ENCODE measurements at places on chromosomes 16 and 17.

GRCh38 chr16:27447301-27447700, 45.3 kb downstream of the IL21R start:
- DNase-seq = no peak

DNA sequence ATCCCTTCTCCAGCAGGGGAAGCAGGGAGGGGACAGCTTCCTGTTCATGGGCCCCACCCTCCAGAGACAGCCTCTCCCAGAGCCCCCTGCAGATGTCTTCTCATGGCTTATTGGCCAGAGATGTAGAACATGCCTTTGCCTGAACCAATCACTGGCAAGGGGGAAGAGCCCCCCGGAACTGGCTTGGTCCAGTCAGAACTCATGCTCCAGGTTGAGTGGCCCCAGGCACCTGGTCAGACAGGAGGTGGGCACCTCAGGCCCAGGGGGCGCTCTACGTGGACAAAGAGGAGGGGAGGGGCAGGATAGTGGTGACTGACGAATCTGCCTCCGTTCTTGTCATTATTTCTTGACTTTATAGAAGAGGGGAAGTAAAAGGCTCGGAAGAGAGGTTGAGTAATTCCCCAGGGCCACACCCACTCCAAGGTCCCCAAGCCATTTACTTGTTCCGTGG, 23.6 kb downstream of the RAB11FIP4 start:
- DNase-seq = no peak

- peak; percentile 25 for DNase-seq
These were observed 37.9 kb downstream of the NUP88 start for GRCh38 chr17:5381542-5381941.

GRCh38 chr17:11996722-11997146, 541 bp downstream of the ZNF18 start:
- peak; percentile 32 for DNase-seq

- no peak for DNase-seq
These were observed 6.2 kb downstream of the SLC13A5 start for GRCh38 chr17:6706996-6707395.

DNA sequence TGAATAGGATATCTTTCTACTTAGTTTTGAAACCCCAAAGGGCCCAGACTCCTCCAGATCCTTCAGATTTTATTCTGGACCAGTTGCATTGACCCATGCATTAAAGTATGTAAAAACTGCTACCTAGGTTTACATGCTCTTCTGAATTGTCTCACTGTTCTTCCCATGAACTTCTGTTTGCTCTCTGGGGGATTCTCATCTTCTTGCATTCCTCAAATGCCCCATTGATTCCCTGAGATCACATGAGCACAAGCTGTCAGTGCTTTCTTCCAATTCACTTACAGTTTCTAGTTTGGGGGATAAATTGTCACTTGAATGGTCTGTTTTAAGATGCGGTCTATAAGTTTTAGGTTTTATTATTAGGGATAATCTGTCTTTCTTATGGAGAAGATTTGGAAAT, 188.9 kb upstream of the KIF2B start:
- no peak for DNase-seq

DNA sequence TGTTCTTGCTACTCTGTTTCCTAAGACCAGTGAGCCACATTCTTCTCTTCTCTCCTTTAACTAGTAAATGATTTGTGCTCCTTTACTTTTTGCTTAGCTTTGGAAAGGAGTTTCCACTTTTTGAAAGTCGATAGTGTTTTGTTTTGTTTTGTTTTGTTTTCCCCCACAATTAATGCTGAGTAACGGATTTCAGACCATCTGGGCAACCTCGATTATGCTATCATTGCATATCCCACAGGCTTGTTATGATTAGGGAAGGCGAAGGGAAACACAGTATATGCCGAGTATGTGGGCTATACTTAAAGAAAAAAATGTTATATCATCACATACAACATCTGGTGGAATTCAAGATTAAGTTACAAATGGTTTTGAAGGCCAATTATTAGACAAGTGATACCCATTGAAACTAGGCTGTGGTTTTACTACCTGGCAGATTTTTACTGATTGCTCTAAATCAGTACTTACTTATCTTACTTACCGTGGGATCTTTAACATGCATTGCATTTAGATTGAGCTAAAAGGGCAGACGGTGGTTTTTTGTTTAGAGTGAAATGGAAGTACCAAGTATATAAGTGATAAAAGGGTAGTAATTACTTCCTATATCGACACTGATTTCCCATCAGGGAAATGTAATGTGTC, 361.3 kb upstream of the SOX9 start:
- peak; percentile 28 for DNase-seq

DNA sequence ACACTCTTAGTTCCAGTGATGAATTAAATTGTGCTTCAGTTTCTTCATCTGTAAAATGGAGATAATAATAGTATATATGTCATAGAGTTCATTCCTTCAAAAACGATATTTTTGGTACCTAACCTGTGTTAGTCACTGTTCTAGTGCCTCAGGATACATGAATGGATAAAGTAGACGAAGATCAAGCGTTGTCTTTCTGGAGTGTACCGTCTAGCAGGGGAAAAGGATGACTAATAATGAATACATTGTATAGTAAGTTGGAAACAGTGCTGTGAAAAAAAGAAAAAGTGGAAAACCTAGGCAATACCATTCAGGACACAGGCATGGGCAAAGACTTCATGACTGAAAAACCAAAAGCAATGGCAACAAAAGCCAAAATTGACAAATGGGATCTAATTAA, 8.6 kb downstream of the KRT10 start:
- DNase-seq = no peak

- no peak for DNase-seq
These were observed 16.3 kb downstream of the C16orf46 start for GRCh38 chr16:81060576-81061306.

DNA sequence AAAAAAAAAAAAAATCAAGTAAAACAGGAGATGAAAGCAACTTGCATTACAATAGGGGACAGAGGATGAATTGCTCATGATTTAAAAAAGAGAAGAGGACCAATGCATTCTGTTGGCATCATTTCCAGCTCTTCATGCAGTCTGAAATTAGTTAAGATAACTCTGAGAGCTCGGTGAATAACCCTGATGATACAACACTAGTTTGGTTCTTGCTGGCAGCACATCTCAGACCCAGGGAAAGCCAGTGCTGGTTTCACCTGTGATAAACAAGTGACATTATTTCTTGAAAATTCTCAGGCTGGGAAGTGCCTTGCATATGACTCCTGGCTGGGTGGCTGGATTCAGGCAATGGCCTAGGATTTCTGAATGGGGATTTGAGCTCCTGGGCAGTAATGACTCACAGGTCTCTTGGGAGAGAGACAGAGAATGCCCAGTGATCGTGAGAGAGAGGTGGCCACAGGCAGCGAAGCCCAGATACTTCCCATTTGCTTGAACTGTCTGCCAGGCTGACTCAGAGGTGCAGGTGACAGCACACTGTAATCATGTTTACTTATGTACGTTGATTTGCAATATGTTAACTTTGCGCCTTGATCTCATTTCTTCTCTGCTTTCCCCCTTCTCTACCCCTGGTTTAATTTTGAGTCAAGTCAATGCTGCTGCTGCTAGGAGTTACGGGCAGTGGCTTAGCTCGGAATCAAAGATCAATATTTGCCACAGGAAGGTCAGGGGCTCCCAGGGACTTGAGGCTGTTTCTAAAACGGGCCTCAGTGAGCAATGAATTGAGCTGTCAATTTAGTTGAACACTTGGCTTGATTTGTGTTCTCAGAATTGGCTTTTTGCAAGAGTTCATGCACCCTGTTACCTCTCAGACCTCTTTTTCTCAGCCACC, 27.1 kb downstream of the ARSG start:
- DNase-seq = no peak

DNA sequence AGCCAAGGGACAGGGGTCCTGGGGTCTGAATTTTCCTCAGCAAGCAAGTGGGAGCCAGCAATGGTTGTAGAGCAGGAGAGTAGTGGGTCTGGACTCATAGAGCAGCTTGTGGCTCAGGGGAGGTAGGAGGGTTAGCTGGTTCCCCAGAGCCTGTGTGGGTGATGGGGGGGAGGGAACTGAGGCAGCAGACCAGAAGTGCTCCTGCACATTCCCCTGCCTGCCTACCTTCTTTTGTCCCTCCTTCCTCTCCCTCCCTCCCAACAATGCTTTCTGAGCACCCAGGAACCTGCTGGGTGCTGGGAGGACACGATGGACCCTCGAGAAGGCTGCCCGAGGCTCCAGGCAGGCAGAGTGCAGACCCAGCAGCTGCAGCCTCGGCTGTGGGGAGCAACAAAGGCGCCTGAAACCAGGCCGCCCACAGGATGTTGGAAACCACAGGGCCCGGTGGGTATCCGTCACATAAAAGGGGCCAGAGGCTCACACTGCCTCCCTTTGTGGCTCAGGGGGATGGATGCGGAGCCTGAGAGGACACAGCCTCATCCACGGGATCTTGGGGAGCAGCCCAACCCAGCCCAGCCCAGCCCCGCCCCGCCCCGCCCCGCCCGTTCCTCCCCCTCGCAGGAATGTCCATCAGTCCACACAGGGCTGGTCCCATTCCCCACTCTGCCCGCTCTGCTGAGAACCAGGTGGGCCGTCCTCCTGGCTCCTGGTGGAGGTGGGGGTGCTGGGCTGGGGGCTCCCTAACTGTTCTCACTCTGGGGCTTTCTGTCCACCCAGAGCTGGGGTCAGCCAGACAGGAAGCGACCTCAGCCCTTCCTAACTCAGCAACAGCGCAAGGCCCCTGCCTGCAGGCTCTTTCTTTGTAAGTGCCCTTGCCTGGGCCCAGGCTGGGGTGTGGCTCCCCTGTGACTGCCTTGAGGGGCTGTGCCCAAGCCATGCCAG, 1.7 kb upstream of the NLRC3 start:
- DNase-seq = peak; percentile 3

DNA sequence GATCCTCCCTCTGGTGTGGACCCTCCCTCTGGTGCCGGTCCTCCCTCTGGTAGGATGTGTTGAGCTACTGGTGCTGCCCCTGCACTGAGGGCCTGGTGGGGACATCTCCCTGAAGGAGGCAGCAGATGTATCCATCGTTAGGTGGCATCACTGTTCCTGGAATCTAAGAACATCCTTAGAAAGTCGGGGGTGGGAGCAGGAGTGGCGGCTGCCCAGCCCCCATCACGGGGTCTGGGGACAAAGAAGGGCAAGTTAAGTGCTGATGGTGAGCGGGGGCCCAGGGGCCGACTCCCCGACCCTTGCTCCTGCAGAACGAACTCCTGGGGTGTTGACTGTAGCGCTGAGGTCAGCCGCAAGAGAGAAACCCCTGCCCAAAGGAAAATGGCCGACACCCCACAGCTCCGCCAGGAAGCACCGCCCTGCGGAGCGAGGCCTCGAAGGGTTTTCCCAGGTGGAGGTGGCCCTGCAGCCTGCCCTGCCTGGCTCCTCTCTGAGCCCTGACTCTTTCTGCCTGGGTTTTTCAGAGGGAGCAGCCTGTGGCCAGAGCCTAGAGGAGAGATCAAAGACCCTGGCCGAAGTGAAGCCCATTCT, 5.5 kb downstream of the CTU2 start:
- DNase-seq = no peak

GRCh38 chr17:49681106-49681979, 3.4 kb upstream of the SPOP start:
- no peak for DNase-seq

DNA sequence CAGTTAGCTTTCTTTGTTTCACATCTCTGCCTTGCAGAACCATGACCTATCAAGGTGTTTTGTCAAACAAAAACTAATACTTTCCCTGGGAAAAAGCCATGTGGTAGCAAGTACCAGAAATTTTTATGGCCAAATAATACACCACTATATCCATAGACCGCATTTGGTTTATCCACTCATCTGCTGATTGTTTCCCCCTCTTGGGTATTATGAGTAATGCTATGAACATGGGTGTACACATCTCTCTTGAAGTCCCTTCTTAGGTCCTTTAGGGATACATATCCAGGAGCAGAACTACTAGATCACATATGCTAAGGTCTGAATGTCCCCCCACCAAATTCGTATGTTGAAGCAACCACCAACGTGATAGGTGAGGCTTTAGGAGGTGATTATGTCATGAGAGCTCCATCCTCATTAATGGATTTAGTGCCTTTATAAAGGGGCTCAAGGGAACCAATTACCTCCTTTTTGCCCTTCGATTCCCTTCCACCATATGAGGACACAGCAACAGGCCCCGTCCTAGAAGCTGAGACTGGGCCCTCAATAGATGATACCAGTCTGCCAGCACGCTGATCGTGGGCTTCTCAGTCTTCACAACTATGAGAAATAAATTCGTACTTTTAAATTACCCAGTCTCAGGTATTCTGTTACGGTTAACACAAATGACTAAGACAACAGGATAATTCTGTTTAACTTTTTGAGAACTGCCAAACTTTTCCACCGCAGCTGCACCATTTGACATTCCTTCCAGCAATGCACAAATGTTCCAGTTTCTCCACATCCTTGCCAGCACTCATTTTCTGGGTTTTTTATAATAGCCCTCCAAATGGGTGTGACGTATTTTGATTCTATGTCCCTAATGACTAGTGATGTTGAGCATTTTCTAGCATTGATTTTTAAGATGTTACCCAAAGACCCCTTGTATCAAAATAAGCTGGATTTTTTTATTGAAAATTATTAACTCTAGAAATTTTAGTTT, 30.0 kb downstream of the SIAH1 start:
- DNase-seq = peak; percentile 25

DNA sequence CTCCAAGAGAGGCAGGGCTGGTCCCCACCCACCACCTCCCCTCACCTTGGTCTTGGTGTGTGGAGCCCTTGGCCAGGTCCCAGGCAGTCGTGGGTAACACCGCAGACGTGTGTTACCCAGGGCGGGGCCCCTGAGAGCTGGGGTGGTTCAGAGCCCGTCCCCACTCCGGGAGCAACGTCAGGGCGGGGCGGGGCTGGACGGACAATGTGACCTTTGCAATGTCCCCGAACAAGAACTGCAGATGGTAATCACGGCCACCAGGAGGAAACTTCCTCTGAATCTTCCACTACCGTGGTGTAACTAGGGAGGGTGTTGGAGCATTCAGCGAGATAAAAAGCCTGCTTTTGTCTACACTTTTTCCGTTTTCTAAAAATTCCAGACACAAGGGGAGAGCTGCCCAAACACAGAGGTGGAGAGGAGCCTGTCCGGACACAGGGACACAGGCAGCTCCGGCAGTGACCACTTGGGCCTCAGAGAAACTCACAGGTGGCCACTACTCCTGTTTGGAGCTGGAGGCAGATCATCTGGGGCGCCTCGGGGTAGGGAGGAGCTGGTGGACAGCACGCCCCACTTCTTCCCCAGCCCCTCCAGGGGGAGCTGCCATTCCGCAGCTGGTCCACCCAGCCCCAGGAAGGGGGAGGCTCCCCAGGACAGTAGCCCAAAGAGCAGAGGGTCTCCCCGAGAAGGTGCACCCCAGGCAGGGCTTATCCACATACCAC, 14.2 kb upstream of the SLC38A10 start:
- peak; percentile 38 for DNase-seq

- DNase-seq = no peak
These were observed 3.3 kb upstream of the CLTC start for GRCh38 chr17:59616253-59616920.

GRCh38 chr17:3738562-3739295, 15.0 kb downstream of the HASPIN start:
- DNase-seq = no peak
